ENCODE measurements at places on chromosomes 5 and 9. TPM values are rescaled to one million over a fixed set of nuclear protein-coding genes. Genes with fewer than 3 reads are reported as not detected.

DNA sequence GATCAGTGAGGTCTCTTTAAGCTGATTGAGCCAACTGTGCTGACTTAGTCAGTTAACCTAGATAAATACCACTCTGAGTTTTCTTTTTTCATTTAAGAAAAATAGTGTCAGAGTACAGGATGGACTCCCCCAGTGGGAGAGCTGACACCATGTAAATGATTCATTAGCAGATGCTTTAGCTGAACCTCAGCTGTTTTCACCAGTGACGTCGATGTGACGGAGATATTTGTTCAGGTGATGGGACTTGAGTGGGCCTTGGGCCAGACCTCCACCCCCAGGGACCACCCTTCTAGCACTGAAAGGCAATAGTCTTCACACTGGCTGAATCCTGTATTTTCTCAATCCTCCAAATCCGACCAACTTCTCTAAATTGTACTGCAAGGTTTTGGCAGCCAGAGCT is 196.1 kb downstream of the GAS1 start:
- DNase-seq = no peak

Gene SLC25A2
- 0.42 TPM for total RNA-seq

Gene CARTPT
- total RNA-seq = not detected

Gene SV2C
- not detected for total RNA-seq

DNA sequence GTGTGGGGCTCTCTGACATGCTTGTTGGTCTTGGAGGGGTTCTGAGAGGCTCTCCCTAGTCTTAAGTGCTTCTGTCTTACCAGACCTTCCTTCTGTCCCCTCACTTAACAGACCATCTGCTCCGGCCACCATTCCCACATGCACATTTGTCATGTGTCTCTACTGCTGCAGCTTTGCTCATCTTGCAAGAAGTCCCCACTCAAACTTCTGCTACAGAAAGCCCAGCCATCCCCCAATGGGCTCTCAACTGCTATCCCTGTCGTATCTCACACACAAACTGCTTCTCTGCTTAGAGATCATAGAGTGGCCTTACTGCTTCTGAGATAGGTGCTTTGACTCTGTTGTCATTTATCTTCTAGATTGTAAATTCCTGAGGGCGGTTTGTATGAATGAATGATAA is 69.4 kb downstream of the NUP214 start:
- DNase-seq = no peak

Gene OR1Q1
- not detected for total RNA-seq

Measured in HCT116 (cell line).